Activated CD8-positive, alpha-beta memory T cell treated with anti-CD3 and anti-CD28 coated beads for 4 hours (primary cell): ENCODE measurements at places on chromosomes 4 and X.

GRCh38 chrX:120604361-120604782 lies 471 bp downstream of the MCTS1 start:
- no peak for DNase-seq

GRCh38 chr4:99852199-99852749 lies 35.6 kb downstream of the DAPP1 start:
- DNase-seq, result no peak

DNA sequence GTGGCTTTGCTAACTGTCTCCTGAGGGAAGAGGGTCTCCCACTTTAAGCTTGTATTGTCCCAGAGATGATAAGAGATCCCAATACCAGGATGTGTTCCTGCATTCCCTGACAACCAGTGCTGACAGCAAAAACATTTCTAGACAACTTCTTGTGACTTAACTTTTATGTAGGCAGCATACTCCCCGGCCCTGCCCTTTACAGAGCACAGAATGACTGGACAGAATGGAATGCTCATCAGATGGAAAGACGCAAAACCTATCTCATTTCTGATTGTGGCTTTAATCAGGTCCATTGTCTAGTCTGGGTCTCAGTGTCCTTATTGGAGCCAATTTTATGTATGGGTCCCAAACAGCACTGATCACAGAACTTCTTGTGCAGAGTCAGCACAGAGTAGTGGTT lies 18.2 kb upstream of the PLAC1 start:
- DNase-seq, result no peak

DNA sequence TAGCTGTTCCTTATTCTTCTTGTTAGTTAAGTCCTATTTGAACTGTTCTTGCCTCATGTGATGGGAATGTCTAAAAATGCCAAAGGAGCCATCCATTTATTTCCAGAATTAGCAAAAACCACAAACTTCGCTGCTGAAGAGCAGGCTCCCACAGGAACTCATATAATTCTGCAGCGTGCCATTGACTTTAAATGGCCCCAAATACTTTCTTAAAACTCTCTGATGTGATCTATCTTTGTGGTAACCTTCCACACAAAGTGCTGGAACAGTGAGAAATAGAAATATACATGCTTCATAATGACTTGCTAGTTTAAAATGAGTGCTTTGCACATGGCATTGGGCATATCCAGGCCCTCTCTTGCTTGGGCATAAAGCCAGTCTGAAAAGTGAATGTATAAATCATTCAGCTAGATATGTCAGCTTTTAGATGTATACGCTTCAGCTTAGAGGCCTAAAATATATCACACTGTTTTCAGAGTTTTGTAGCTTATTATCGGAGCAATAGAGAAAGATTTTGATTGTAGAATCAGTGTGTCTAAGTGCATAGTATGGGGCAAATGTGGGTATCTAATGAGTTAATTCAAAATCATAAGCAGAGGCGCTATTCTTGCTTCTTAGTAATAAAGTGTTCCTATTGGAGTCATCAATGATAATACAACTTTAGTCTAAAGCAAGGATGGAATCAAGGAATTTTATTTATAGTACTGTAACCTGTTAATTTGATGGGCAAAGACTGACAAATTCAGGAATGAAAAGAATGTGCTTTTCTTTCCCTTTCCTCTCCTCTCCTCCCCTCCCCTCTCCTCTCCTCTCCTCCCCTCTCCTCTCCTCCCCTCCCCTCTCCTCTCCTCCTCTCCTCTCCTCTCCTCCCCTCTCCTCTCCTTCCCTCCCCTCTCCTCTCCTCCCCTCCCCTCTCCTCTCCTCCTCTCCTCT lies 392.2 kb upstream of the ZFP42 start:
- DNase-seq, result no peak

- no peak for DNase-seq
Observed at GRCh38 chr4:110629214-110629754, 6.4 kb upstream of the PITX2 start.

- no peak for DNase-seq
Observed at GRCh38 chr4:22803512-22803911, 110.8 kb downstream of the GBA3 start.

GRCh38 chr4:106454581-106454980 lies 86.0 kb upstream of the GIMD1 start:
- DNase-seq, result no peak

DNA sequence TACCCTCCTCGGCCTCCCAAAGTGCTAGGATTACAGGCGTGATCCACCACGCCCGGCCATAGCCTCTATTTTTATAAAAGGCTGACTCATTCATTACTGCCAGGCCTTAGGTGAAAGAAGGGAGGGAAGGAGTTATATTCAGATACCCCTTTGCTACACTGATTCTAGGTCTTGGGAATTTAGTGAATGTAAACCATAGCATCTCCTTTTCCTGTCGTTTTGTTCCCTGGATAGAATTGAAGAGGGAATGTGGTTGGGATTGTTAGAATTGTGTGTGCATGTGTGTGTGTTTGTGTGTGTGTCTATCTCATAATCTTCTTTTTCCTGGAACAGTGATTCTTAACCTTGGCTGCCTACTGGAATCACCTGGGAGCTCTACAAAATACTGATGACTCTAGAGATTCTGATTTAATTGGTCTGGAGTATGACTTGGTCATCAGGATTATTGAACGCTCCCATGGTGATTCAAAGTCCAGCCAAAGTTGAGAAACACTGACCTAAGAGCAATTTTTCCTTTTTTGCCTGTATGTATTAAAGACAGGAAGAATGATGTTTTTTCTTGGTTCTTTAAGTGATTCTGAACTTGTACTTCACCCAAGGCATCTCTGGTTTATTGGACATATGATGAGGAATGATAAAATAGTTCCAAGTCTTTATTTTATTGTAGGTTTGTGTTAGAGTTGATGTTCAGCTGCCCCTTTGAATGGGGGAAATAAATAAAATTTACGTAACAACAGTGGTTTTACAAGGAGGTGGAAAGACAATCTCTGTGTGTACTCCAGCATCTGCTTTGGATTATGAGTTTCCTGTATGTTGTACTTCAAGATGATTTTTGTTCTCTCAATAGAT lies 37.0 kb downstream of the NAP1L5 start:
- DNase-seq, result no peak

- DNase-seq, result no peak
Observed at GRCh38 chr4:1237981-1238675, 10.8 kb downstream of the CTBP1 start.

DNA sequence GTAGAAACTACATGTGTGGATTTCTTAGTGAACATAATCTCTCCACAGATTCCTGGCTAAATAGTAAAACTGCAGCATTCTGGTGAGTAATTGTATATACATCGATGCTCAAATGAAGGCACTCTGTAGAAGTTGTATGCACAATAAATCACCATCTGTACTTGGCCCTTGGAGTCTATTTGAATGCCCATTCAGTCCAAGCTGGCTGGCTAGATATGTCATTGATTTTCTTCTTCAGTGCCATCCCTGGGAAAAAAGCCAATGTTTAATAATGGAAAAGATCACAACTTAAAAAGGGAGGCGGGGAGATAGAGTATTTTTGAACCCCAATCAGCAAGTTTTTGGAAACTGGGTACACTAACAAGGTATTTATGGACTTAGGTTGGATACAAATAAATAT lies 381.0 kb upstream of the TEX13C start:
- no peak for DNase-seq

- DNase-seq, result no peak
Observed at GRCh38 chr4:48329976-48330375, 11.4 kb upstream of the SLAIN2 start.

DNA sequence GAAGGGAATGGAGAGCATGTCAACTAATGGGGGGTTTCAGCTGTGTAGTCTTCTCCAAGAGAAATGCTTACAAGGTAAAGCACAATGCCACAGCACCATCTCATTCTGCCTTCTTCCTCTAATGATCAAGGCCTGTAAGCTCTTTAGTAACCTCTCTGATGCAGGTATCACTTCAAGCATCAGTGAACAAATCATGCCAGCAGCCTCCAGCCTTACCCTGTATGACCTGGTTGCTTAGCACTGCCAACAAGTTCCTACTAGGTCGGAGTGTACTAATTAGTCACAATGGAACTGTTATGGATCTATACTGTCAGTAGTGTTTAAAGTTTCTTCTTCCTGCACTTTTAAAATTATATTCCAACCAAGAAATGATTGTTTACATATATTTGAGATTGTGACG lies 197.7 kb downstream of the GRID2 start:
- DNase-seq, result no peak

GRCh38 chrX:42189576-42189975 lies 266.2 kb upstream of the CASK start:
- DNase-seq, result no peak

DNA sequence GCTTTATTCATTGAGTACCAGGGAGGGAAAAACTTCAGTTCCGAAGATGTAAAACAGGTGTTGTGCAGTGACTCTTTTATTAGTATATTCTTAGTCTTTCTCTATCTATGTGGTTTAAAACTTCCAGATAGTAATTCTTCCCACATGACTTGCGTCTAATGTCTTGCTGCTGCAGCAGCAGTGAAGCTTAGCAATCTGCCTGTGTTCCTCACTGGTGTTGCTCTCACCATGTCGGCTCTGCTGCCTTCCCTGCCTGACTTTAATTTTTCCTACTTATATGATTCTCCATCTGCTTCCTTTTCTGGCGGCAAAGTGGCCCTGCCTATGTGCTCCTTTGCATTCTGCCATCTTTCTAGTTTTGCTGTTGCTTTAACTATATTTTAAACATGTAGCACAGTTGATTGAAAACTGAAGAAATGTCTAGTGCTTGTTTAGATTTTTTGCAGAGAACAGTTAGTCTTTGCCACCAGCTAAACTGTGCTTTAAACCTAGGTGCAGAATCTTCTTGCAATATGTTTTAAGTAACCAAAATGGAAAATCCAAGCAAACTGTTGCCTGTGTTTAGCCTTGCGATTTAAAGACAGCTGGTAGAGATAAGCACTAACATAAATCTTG lies 1934.2 kb upstream of the IGFBP7 start:
- DNase-seq, result no peak

DNA sequence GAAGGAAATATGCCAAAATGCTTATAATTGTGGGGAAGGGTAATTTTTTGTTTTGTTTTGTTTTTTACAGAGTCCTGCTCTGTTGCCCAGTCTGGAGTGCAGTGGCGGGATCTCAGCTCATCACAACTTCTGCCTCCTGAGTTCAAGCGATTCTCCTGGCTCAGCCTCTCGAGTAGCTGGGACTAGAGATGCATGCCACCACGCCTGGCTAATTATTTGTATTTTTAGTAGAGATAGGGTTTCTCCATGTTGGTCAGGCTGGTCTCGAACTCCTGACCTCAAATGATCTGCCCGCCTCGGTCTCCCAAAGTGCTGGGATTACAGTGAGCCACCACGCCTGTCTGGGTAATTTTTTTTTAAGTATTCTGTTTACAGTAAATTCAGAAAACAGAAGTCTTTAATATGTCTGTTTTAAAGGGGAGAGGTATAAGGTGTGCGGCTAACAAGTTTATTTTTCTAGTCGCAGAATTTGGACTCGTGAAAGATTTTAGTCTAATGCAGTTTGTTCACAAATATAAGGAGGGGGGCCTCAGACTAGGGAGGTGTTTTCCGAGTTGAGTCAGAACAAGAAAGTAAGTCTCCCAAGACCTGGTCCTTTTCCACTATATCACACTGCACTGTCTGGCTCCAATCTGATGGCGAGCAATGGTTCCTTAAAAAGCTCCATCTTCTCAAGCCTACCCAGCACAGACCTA lies 1.5 kb downstream of the ACSL1 start:
- DNase-seq, result no peak

DNA sequence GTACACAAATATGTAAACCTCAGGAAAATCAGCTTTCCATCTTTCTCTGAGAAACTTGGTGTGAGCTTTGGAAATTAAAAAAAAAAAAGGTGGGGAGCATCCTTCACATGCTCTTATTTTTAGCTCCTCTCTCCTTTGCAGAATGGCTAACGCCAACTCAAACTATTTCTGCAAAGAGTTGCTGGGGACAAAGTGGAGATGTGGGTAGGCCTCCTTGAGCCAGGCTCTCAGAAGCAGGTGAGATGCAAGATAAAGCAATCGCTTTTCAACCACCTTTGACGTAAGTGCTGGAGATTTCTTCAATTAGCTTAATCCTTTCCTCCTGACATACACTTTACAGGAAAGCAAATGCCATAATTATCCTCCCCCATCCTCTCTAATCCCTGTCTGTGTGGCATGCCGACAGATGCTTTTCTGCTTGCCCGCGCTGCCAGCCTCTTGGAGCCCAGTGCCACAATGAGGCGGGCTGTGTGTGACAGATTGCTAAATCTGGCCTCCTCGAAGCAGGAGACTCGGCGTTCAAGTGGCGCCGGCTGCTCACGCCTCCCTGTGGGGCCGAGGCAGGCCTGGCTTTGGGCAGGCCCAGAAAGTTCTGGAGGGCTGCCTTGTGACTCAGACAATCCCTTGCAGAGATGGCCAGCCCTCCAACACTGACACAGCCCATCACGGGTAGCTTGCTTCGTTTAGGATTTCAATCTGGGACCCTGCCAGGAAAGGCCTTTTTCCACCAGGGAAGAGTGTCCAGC lies 64.9 kb upstream of the SOD3 start:
- DNase-seq, result no peak

GRCh38 chr4:21205821-21206531 lies 505.7 kb downstream of the PACRGL start:
- no peak for DNase-seq

DNA sequence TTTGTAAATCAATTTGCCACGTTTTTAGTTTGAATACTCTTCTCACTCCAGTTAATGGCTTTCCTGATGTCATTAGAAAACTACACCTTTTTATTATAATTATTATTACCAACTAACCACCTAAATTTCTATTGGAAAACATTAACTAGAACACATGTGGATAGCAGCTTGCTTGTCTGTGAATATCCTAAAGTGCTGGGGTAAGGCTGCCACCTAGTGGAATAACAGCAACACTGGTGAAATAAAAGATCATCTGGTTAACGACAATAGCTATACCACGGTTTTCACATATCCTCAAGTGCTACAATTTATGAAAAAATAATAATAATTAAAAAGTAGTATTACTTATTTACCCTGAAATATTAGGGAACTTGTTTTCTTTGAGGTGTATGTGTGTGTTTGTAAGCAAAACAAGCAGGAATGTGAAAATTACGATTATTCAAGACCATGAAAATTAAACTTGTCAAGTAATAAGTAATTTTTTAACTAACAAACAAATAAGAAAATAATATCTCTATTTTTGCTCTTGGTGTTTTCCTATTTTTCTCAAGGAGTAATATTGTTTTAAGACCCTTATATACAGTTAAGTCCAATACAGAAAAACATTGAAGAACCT lies 130.1 kb upstream of the TECRL start:
- no peak for DNase-seq

- DNase-seq, result no peak
Observed at GRCh38 chr4:140363558-140363957, 9.9 kb upstream of the SCOC start.

- DNase-seq, result no peak
Observed at GRCh38 chrX:47283015-47283771, 50.4 kb downstream of the USP11 start.

GRCh38 chrX:9832811-9833210 lies 46.6 kb downstream of the SHROOM2 start:
- no peak for DNase-seq

- DNase-seq, result no peak
Observed at GRCh38 chr4:153782581-153782980, 6.3 kb downstream of the SFRP2 start.
